ENCODE measurements at places on chromosomes 4 and X.

DNA sequence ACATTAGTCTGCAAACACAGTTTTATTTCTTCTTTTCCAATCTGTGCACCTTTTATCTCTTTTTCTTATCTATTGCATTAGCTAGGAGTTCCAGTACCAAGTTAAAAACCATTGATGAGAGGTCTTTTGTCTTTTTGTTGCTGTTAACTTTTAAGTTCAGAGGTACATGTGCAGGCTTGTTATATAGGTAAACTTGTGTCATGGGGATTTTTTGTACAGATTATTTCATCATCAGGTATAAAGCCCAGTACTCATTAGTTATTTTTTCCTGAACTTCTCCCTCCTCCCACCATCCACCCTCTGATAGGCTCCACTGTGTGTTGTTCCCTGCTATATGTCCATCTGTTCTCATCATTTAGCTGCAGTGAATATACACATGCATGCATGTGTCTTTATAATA, 349.9 kb downstream of the PDHA2 start:
- DNase-seq = no peak

- DNase-seq = no peak
Observed at GRCh38 chr4:30716681-30717207, 3.4 kb upstream of the PCDH7 start.

DNA sequence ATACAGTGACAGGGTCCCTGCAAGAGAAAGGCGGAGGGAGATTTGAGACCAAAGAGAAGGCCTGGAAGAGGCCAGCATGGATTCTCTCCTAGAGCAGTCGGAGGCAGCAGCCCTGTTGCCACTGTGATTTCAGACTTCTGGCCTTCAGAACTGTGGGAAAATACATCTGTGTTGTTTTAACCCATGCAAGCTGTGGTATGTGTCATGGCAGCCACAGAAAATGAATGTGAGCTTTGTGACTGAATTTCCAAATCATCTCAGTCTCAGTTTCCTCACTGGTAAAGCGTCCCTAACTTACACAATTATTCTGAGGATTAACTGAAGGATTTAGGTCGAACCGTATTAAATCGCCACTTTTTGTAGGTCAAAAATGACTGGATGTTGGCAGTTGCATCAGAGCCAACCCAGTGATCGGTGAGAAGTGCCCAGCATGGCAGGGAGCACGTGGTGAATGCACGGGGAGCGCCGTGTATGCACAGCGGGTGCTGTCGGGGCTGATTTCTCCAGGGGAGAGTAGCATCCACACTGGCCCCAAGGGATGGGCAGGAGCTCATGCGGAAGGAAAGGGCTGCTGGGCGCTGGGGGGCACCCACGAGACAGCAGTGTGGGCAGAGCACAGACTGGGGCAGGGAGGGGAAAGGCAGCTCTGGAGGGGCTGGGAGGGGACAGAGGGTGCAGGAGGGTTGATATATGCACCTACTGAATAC, 23.8 kb upstream of the NSG1 start:
- DNase-seq = no peak

DNA sequence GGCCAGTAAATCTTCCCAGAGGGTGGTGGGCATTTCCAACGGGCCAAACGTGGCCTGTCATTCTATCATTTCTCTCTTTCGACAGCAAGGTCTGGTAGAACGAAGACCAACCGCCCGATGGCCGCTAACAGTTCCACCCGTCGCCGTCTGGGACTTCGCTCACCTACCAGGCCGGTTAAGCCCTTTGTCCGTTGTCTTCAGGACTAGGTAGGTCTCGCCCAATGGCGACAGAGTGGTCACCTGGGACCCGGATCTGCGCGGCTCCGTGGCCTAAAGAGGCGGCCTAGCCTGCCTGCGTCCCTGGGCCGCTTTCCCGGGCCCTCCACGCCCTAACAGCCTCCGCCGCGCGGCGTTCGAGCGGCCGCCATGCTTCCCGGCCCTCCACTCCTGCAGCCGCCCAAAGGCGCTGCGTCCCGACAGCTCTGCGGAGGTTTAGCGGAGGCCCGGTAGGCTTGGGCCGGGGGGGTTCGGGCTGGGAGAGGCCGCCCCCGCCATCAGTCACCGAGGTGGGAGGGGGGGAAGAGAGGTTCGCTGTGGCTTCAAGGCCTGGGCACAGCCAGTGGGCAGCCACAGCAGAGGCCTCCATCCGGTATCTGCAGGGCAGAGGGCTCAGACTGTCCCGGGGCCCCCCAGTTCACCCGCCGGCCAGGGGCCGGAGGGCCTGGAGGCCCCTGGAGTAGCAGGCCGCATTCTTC, 194.0 kb upstream of the BRWD3 start:
- no peak for DNase-seq

- no peak for DNase-seq
Observed at GRCh38 chr4:98710831-98711230, 52.4 kb upstream of the TSPAN5 start.

Measured in hypothalamus (tissue), 51 donors.